NK-92 treated with Interleukin-12 subunit alpha and Interleukin-12 subunit beta, amount 100 ng/mL, for 24 hours (cell line): ENCODE measurements at places on chromosomes 2 and 18.

- DNase-seq: no peak
Observed at GRCh38 chr2:130764035-130764820, 8.9 kb downstream of the AMER3 start.

GRCh38 chr2:18282026-18282425 lies 278.4 kb downstream of the RDH14 start:
- no peak for DNase-seq

GRCh38 chr2:66560683-66561082 lies 125.8 kb downstream of the MEIS1 start:
- DNase-seq: no peak

GRCh38 chr18:75073654-75074053 lies 135.3 kb downstream of the PTGR3 start:
- no peak for DNase-seq

DNA sequence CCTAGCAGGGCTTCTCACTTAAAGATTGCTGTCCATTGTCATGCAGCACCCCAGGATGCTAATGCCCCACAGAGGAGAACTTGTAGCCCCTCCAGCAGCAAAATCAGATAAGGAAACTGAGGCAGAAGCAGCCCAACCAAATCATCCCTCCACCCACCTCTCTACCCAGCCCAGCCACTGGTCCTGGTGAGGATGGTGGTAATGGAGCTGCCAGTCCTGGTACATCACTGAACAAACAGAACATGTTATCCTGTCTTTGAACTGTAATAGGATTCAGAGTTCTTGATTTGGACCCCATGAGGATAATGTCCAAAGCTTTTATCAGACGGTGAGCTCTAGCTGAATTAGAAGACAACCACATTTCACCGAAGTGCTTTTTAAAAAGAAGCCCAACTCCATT lies 113.2 kb downstream of the MRO start:
- DNase-seq: no peak

- no peak for DNase-seq
Observed at GRCh38 chr2:72144632-72145288, 2.9 kb downstream of the CYP26B1 start.

DNA sequence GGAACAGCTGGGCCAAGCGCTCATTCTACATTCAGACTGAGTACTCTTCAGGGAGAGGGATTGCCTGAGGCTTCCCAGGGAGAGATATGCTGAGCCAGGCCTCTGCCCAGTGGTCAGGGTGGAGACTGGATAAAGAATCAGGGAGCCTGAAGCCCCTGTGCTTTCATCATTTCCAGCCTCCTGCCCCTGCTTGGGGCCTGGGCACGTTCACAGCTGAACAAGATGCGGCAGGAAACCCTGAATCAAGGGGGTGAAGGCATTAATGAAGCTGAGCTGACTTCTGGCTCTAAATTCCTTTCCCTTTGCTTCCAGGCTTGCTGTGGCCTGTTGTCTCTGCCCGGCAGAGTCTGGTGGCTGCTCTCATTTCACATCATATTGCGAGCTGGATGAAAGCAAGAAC lies 35.0 kb downstream of the RPL37A start:
- no peak for DNase-seq

DNA sequence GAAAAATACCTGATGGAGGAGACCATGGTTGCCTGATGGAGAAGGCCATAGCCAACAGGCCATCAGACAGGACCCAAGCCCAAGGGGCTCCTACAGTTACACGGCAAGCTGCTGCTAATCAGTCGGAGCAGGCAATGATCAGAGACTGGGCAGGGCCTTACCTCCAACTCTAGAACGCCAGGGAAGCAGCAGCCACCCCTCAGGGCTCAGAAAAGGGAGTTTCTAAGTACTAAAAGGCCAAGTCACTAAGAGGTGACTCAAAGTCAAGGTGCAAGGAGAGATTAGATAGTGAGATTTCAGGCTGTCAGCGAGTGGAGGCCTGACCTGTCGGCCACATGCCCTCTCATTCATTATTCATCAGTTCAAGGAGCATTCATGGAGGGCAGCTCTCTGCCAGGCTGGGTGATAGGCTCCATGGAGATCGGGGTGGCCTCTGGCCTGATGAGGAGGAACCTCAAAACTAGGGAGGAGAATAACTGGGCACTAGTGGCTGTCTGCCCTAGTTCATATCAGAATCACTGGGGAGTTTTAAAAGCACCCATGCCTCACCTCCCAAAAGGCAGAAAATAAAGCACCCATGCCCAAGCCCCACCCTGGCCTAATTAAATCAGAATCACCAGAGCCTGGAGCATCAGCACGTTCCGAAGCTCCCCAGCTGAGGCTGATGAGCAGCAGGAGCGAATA lies 3.6 kb downstream of the VIL1 start:
- no peak for DNase-seq

DNA sequence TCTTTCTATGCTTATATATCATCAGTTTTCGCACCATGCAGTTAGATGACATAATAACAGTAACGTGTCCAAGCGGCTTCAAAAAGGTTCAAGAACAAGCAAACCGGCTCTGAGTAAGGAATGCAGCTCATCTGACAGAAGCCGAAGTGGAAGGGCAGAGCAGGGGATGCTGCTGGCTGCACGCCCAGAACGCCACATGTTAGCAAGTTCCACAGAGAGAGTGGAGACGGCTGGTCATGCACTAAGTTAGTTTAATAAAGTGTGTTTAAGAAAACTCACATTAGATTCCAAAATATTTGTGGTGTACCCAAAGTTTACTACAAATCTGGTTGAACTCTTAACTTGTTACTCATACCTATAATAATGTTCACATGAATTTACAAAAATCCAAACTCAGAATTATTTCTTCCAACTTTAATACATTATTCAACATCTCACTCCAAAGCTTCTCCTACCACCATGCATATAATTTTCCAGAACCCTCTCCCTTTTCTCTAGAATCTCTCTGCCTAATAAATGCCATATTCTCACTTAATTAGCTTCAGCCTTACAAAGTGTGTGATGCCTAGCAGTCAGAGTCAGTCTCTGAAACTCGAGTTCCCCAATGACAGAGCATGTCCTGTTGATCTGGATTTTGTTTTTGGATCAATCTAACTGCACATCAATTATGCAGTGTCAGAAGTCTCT lies 170.0 kb downstream of the DNAH7 start:
- DNase-seq: no peak

DNA sequence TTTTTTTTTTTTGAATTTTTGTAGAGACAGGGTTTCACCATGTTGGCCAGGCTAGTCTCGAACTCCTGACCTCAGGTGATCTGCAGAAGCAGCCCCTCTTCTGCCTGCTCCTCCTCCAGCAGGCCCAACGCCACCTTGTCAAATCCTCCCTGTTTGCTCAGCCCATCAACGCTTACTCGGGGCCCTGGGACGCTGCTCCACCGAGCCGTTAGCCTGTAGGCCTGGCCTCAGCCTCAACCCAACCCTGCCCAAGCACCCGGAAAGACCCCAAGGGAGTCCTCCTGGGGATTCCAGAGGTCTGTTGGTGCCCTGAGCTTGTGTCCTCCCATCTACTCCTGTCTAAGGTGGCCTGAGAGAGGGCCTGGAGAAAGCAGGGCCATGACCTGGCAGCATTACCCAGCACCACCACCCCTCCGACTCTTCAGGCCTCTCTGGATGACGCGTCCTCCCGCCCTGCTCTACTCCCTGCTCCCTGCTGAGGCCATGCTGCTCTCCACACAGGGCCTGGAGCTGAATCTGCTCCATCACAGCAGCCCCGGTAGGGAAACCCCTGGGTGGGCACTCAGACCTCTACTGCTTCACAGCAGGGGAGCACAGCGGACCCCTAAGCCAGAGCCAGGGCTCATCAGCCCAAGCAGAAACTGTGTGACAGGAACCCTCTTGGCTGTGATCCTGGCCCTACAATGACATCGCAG lies 3.2 kb downstream of the STK25 start:
- no peak for DNase-seq

DNA sequence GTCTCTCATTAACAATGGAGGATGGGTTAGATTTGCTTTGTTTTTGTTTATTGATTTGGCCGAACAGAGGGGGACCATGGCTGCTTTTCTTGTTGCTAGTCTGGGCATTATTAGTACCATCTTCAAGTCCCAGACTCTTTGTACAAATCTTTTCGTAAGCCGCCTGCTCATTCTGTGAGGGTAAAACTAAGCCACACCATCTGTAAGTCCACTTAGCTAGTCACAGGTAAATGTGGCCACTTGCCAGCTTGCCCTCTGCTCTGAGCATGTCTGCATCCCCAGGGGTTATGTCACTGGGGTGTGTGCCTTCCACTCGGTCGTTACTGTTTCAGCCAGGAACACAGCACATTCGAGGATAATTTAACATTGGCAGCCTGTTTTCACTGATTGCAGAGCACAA lies 85.6 kb downstream of the SMIM21 start:
- DNase-seq: no peak

- DNase-seq: no peak
Observed at GRCh38 chr2:240399419-240400324, 35.8 kb upstream of the GPC1 start.

DNA sequence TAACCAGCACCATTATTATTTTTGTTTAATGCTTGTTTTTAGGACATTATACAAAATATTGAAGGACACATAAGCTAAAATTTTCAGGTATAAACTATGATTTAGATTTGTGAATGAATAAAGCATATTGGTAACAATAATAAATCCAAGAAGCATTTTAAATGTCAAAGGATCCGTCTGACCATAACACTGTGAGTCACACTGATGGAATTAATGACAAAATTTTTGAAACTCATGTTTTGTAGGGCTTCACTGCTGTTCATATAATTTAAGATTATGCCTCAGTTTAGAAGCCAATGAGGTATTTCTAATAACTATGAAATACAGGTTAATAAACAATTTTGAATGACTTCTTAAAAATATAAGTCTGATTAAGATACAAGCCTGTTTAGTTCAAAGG lies 124.6 kb downstream of the TMEFF2 start:
- no peak for DNase-seq

- DNase-seq: no peak
Observed at GRCh38 chr2:105409717-105410116, 10.9 kb upstream of the FHL2 start.

DNA sequence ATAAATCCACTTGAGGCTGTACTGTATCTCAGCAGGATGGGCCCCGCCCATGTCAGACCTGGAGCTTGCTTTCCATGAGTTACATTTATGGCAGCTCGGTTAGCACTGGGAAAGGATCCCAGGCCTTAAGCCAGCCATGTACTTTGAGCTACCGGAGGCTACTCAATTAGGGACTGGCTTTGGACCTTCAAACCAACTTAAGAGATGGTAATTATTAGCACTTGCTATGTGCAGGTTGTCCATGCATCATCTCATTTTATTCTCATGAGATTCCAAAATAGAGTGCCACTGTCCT lies 64.4 kb downstream of the ACTR2 start:
- no peak for DNase-seq
